Urothelium cell line (cell line): ENCODE measurements at places on chromosomes 5 and 9.
A peak's percentile ranks its signal among the peaks of the same experiment; 100 is the strongest.

- DNase-seq = no peak
Measured at GRCh38 chr5:172760959-172761358, 10.0 kb downstream of the DUSP1 start.

DNA sequence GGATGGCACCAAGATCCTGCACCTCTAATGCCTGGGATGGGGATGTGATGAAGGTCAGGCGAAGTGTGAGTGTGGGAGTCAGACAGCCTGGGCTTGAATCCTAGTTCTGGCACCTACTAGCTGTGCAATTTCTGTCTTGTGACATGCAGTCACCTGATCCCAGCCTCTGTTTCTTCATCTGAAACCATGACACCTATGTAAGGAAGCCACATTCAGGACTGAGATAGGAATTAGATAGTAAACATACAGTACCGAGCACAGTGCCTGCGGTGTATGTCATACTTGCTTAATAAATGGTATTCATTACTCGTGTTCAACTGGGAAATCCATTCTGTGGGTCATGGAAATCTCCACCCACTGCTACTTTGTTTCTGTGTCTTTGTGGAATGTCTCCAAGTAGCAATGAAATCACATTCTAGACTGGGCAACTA, 140.6 kb upstream of the STC2 start:
- no peak for DNase-seq

DNA sequence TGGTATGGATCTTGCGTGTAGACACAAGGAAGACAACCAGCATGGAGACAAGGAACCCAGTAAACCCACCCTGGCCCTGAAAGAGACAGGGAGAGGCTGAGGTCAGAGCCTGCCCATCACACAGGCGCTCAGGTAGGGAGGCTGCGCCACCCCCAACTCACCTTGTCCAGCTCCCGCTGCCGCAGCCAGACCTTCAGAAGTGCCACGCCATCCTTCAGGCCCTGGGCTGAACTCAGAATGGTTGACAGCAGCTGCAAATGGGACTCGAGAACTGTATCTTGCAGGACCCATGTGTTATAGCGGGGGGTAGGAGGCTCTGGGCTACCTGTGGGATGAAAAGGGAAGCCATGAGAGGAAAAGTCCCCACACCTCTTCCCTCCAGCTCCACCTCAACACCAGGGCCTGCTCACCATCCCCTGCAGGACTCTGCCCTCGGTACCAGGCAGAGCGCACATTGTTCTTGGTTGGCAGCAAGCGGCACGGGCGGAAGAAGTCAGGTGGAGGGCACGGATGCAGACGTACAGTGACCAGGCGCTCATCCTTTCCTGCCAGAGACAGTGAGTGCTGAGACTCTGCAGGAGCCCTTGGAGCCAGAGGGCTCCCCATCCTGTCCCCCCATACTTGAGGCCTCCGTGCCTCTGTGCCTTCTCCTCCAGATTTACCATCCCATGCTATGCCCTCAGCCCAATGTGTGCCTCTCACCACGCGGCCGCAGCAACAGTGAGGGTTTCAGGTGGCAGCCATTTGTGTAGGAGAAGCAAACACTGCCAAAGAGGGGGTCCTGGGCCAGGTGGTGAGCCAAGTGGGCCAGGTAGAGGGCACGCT, 4.7 kb downstream of the NOL6 start:
- no peak for DNase-seq

GRCh38 chr5:36664766-36665165, 58.4 kb downstream of the SLC1A3 start:
- DNase-seq = peak; percentile 74

DNA sequence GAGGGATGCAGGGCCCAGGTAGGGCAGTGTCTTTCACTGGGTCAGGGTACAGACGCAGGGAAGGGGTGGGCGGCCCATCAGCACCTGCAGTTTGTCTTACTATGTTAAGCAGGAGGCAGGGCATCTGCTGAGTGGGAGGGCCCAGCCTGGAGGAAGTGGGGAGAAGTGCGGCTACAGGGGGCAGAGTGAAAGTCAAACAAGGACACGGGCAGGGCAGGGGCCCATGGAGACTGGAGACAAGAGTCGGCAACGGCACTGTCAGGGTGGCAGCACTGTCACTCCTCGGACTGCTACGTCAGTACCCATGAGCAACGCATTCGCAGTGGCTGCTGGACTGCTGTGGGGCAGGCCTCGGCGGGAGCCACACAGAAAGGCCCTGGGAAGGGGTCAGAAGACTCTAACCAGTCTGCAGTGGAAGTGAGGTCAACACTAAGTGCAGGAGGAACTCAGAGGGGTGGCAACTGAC, 19.7 kb downstream of the CAMSAP1 start:
- no peak for DNase-seq

DNA sequence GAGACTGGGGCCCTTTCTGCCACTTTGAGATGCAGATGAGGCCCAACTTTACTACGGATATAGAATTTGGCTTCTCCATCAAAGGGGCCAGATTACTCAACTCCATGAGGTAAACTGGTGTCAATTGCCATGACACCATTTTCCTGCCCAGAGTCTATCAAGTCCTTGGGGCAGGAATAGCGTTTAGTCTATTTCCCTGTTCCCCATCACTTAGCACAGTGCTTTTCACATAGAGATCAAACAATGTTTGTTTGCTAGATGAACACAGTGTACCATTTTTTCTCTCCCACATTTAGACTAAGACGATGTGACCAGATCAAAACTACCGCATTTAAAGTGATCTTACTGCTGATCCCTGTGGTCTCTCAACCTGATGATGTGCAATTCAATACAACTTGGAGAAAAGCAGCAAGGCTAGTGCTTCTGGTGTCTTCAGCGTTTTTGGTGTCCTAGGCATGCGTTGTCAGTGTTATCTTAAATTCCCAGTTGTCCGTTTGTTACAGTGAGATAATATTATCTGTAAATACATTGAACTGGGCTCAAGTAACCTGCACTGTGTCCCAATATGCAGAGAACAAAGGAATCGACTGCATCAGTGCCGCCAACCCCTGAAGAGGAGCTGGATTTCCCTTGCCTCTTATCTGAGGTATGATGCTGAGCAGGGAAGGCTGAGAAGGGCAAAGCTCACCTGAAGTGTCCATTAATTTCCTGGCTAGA, 446.2 kb downstream of the PLK2 start:
- no peak for DNase-seq

DNA sequence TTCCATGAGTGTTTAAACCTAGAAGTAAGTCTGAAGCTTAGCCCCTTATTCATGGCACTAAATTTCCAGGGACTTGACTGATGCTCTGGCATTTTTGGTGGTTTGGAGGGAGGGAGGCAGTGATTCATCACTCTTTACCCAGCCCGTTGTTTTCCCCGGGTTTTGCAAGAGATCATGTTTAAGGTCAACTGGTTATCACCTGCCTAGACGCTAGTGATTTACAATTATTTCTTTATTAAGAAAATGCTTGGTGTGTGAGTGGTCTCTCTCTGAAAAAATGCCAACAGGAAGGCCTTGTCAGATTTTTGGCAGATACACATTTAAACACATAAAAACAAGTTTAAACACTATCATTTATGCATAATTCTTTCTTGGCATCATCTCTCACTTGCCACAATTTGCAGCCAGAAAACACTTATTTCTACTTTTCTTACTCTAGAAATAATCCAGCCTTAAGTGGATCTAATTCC, 737.9 kb upstream of the ZNF608 start:
- peak; percentile 79 for DNase-seq

DNA sequence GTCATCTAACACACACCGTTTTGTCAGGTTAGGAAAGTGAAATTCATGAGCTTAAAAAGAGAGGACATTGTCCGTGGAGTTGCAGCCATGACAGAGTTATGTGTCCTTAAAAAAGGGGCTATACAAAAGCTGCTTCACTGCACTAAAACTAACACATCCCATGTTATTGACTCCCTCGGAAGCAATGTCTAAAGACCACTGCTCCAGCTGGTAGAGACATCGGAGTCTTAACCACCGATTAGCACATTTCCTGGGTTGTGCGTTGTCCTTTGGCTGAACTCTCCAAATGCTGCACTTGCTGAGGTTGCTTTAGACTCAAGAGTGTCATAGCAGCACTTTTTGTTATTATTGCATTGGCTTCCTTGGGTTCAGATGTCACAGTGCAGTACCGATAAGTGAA, 128.3 kb upstream of the C9orf72 start:
- DNase-seq = peak; percentile 48

DNA sequence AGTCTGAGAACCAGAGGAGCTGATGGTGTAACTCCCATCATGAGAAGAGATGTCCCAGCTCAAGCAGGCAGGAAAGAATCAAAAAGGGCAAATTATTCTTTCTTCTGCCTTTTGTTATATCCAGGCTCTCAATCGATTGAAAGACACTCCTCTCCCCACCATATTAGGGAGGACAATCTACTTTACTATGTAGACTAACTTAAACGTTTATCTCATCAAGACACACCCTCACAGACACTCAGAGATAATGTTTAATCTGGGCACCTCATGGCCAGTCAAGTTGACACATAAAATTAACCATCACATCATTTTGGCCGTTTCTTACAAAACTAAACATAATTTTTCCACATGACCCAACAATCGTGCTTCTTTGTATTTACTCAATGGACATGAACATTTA, 534.3 kb upstream of the RORB start:
- no peak for DNase-seq

DNA sequence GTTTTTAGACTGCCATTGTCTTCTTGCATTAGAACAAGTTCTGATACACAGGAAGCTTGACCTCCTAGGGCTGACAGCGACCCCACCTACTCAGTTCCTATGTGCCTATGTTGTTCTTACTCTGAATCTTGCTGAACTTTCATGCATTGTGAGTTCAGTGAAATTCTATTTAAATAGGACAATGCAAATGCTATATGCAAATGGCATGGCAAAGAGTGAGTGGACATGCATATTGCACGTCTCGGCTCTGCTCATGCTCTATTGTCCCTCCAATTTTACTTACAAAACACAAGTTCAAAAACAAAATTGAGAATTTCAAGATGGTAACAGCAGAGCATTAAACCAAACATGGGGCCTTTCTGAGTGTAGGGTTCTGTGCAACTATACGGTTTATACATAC, 5.3 kb upstream of the DCP2 start:
- DNase-seq = no peak

- DNase-seq = no peak
Measured at GRCh38 chr9:107545036-107545435, 55.5 kb upstream of the KLF4 start.

- no peak for DNase-seq
Measured at GRCh38 chr9:92745881-92746280, 18.8 kb downstream of the BICD2 start.
